ENCODE measurements at places on chromosomes 4 and X.

GRCh38 chr4:77652237-77652897 lies 46.7 kb downstream of the CXCL13 start:
- DNase-seq, result no peak

DNA sequence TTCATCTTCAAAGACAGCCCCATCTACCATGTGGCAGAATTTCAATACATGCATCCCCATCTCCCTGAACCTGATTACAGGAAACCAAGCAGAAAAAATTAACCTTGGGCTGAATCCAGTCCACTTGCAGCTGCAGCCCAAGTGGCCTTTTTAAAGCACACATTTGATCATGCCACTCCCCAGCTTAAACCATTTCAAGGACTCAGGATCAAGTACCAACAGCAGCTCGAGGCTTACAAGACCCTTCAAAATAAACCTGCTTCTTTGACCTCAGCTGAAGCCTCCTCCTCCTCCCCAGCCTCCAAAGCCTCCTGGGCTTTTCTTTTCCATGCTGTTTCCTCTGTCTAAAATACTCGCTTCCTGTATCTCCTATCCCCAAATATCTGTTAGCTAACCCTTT lies 50.7 kb upstream of the KIT start:
- no peak for DNase-seq

DNA sequence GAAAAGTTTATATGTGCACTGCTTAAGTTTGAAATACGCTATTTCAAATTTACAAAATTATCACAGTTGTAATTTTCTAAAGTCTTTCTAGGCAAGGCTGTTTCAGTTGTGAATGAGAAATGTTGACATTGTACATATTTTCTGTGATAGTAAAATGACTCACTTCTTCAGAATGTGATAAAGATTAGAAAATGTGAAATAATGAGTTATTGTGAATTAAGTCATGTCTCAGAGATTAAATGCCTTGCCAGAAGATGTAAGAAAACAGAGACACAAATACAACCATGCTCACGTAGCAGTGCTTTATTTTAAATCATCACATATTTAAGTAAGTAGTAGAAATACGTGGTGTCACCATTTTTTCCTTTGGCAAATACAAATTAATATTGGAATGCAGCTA lies 768 bp downstream of the CLCN4 start:
- no peak for DNase-seq

DNA sequence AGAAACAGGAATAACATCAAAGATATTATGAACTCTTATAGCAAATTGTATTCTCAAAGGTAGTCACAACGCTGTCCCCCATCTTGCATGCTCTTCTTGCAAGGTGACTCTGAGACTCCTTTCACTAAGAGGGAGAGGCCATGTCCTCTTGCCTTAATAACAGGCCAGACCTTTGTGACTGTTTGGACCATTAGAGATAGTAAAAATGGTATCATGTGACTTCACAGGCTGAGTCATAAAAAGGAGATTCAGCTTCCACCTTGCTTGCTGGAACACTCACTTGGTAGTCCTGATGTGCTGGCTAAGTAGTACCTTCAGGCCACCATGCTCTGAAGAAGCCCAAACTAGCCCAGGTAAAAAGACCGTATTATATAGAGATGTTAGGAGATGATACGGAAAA lies 143.8 kb downstream of the FBXW7 start:
- DNase-seq, result no peak

DNA sequence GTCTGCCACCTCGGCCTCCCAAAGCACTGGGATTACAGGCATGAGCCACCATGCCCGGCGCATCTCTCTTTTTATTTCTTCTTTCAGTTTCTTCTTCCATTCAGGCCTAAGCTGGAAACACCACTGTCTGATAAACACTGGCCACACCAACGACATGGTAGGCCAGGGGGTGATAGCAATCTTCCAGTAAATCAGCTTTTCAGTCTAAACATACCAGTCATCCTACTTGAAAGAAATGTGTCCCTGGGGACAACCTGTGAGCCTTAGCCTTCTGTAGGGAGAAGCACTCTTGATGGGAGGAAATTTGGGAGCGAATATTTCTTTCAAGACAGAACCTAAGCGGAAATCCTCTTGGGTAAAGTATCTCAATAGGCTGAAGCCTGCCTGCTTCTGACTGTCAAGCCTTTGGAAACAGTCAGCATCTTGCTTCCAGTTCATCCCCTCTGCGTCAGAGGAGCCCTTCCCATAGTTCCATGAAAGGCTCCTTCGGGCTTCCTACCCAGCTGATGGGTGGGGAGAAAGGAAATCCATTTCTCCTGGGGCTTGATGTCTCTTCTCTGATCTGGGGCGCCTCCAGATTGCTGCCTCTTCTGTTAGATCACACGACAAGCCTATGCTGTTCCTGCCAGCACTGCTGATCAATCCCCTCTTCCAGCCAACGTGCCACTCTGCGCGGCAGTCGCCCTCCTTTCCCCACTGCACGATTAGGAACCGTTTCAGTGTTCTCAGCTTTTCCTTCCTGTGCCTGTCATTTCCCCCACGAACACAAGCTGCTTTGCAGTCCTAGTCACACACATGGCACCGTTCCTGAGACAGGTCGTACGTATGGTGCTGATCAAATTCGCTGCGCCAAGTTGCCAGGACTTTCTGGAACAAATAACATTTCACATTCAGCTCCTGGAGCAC lies 49.5 kb upstream of the CBR4 start:
- DNase-seq, result no peak

DNA sequence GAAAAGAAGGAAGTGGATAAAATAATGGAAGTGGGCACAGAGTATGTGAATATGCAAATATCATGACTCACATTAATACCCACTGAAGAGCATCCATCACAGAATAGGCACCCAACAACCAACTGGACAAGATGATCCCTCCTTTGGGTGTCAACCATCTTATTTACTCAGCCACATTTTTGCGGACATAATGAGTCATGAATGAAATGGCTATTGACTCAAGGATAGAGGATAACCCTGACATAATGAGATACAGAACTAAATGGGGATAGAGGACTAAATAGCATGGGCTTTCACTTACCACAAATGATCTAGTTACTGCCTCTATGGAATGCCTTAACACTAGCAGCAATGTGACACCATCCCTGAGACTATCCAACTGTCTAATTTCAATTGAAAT lies 224.7 kb downstream of the ANTXR2 start:
- no peak for DNase-seq

DNA sequence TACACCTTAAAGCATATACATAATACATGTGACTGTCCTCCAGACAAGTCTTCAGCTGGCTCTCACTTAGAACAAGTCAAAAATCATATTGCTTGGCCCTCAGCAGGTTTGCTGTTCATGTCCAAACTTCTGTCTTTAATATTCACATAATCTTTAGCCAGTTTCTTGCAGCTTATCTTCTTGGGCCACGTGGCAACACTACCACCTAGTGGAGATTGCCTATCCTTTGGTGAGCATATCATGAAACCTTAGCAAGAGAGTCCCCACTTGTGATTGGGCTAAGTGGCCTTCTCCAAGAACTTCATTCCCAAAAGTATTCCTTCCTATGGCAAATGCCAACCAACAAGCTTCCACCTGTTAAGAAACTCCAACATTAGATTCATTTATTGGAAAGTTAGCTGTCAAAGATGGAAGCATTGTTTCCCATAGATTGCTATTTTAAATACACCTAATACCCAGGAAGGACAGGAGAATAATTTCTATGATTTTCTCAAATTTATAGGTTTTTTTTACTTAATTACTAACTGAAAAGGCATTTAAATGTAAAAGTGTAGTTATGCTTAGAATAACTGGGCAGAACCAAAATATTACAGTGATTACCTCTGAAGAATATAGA lies 231.9 kb upstream of the INTU start:
- peak; percentile 27 for DNase-seq

DNA sequence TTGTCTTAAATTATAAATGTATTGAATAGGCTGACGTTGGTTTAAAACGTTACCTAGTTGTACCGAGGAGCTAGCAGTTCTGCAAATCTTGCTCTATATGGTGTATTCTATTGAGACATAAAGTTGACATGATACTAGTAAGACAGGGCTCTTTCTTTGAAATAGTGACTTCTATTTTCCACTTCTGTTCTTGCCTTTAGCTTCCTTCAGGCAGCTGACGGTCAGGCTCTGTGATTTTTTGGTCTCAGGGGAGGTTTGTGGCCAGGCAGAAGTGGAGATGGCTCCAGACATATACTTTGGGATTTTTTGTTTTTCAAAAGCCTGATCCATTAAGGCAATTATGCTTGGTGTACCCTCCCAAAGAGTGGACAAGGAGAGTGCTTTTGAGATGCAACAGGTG lies 95.2 kb downstream of the SLC34A2 start:
- no peak for DNase-seq

- DNase-seq, result no peak
Measured at GRCh38 chr4:40180356-40180755, 16.5 kb upstream of the RHOH start.

- DNase-seq, result no peak
Measured at GRCh38 chr4:71130827-71131603, 137.6 kb downstream of the DCK start.

GRCh38 chr4:76712564-76712963 lies 185.4 kb downstream of the SOWAHB start:
- DNase-seq, result no peak

- no peak for DNase-seq
Measured at GRCh38 chrX:140524556-140524955, 19.7 kb upstream of the SOX3 start.

All from T-helper 1 cell (primary cell).